Lower leg skin (tissue), 4 donors: ENCODE measurements at places on chromosomes 6 and 20.

DNA sequence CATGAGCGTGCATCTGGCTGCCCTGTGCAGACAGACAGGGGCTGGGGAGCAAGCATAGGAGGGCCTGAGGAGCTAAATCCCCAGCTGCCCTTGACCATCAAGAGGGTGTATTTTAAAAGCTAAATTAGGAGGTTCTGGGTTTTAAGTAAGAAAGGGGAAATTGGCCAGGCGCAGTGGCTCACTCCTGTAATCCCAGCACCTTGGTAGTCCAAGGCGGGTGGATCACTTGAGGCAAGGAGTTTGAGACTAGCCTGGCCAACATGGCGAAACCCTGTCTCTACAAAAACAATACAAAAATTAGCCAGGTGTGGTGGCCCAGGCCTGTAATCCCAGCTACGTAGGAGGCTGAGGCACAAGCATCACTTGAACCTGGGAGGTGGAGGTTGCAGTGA lies 27.8 kb downstream of the SERPINB6 start:
- DNase-seq, result no peak

DNA sequence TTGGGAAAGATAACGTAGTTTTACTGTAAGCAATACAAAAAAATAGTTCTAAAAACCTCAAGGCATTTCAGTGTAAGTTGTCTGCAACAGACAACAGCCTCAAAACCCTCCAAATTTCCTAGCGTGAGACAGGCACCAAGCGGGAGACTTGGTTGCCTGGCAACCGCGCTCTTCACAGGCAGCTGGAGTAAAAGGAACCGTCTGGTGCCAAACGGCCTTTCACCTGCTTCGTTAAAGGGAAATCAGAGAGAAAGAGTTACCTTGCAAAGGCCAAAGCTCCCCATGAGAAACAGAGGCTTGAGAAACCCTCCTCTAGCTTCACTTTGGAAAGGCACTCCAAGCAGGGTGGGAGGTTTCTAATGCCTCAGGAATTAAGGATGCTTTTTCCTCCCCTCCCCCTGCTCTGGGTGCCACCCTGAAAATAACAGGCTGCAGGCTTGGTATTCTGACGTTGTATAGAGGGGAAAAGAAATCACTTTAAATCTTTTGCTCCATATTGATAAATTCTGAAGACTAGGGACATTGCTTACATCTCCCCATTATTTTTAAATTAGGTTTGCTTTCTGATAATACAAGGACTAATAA lies 129.7 kb upstream of the UFL1 start:
- DNase-seq, result no peak

DNA sequence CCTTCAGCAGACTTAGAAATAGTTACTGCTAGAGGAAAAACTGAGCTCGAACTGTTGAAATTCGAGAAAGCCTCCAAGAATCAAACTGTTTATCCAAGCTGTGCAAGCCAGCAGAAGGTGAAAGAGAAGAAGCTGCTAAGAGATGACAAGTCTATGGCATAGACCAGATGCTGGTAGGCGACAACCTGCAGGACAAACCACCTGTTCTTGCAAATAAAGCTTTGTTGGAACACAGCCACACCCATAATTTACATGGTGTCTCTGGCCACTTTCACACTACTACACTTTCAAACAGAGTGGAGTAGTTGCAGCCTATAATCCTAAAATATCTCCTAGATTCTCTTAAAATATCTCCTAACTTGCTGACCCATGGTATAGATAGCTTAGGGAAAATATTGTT lies 33.3 kb downstream of the TNFRSF21 start:
- DNase-seq, result no peak

- no peak for DNase-seq
Observed at GRCh38 chr20:13221673-13222318, 722 bp downstream of the ISM1 start.

DNA sequence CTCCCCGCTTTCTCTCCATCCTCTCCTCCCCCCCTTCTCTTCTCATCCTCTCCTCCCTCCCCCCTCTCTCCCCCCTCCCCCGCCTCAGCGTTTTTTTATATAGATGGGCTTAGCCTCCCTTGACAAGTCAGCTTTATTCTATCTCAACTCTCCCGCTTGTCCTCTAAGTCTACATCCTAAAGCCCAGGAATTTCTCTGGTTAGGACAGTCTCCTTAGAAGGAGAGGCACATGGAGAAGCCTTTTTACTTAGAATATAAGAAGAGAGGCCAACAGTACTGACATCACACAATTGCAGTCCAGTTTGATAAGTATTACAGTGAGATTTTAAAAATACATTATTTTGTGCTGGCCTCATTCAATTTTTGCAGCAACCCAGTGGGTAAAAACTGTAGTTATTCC lies 83.5 kb downstream of the LYRM2 start:
- DNase-seq, result no peak

DNA sequence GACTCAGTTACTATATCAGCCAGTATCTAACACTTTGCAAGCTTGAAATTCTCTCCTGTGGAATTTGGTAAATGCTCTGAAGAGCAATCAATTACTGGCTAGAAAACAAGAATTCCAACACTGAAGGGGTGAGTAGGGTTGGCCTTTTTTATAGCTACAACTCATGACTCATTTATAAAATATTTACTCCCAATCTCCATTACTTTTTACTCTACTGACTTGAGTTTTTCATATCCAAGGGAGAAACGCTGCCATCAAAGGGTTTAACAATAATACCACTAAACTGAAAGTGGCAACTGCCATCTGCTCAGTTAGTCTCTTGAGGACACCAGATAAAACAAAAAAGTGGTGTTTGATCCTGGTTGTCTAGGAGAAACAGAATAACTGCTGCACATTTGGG lies 203.1 kb downstream of the UBE3D start:
- DNase-seq, result no peak

DNA sequence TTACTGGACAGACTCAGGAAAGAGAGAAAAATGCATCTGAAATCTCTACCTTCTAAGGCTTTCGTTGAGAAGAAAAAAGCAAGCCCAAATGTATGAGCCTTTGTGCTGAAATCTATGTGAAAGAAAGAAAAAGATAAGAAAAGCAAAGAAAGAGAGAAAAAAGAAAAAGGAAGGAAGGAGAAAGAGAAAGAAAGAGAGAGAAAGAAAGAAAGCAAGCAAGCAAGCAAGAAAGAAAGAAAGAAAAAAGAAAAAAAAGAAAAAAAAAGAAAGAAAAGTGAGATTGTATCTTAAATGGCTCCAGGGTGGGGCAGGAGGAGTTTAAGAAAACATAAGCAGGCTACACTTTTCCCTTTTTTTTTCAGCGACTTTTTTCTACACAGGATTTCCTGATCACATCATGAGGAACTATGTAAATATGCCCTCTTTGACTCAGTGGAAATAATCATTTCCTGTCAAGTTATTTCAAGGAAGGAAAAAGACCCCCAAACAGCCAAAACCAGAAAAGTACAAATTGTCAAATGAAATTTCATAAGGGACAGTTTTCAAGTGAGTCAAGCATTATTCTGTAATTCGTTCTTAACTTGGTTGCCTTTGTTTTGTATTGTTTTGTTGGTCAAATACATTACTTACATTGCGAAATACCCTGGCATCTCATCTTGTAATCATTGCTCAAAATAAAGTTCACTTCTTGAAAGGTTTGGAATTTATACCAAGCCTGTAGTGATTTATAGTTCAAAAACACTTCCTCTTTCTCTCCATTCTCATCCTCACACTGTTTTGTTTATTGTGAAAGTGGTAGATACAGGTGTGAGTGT lies 79.5 kb upstream of the RNF217 start:
- DNase-seq, result no peak

DNA sequence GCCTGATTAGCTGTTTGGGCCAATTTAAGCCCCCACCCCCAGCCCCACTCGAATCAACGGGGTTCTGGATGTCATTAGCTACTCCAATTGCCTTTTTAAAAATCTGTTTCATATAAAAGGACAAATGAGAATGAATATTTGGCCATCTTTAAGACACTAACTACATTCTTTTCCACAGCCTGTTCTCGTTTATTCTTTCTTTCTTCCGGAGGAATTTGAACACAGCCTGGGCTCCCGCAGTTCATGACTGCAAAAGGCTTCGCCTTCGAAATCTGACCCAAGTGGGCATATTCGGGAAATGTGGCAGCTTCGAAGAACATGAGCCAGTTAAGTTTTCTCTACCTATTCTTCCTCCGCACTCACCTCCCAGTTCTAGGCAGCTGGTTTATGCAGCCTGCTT lies 49.4 kb upstream of the NFATC2 start:
- no peak for DNase-seq

DNA sequence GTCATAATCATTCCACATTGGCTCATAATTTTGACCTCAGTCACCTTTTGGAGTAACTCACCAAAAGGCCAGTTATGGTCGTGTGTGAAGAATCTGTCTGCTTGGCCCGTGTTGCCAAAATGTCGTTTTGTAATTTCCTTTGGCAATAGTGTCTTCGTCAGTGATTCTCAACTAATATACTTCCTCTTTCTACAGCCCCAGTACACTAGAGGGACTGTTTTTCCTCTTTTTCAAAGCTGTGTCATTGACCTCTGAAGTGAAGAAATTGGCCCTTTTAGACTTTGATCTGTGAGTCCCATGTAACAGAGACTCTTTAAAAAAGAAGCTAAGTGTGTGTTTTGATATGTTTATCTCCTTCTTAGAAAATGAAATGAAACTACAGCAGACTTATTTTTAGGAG lies 5.2 kb downstream of the FOXO3 start:
- peak; percentile 89 for DNase-seq

- no peak for DNase-seq
Observed at GRCh38 chr20:15171016-15171415, 833.6 kb upstream of the FLRT3 start.

DNA sequence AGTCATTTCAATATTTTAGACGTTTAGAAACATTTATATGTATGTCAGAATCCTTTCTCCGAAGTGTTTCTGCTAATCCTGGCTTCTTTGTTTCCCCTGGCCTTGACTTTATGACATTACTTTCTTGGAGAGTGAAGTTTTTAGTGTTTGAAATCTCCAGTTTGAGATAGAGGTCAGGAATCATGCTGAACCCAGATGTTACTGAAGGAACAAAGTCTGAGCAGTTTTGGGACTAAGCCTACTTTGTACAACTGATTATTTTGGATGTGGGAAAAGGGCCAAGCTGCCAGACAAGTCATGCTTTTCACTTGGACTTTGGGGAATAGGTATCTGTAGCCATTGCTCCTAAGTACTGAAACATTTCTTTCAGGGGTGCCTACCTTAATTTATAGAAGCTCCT lies 2.3 kb downstream of the RNF144B start:
- no peak for DNase-seq

DNA sequence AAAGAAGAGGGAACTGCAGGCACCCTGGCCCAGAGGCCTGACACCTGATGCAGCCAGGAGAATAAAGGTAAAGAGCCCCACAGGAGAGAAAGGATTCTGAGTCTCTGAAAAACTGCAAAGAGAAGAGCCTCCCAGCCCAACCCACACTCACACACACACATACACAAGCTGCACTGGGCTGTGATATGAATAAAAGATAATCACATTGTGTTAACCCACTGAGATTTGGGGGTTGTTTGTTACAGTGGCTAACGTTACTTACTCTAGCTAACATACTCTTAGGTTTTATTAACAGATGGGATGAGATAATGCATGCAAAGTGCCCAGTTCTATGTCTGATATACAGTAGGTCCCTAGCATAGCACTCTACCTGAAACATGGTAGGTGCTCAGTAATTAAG lies 554.4 kb downstream of the CD83 start:
- no peak for DNase-seq

DNA sequence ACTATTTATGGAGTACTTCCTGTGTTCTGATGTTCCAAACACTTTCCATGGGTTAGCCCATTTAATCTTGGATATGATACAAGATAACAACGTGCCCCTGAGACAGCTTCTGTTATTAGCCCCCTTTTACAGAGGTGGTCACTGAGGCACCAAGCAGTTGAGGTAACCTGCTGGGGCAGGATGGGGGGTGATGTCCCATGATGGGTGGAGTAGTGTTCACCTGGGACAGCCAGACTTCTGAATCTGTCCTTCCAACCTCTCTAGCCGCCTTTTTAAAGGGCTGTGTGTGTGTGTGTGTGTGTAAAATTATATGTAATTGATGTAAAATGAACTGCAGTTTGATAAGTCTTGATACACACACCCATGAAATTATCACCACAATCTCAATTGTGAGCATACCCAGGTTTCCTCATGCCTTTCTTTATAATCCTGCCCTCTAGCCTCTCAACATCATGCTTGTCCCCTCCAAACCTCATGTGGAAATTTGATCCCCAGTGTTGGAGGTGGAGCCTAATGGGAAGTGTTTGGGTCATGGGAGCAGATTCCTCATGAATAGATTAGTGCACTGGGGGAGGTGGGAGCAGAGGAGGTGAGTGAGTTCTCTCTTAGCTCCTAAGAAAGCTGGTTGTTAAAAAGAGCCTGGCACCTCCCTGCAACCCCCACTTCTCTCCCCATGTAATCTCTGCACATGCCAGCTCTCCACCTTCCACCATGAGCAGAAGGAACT lies 39.2 kb downstream of the PLAGL2 start:
- no peak for DNase-seq

- no peak for DNase-seq
Observed at GRCh38 chr20:52382933-52383332, 191.4 kb upstream of the ZFP64 start.

DNA sequence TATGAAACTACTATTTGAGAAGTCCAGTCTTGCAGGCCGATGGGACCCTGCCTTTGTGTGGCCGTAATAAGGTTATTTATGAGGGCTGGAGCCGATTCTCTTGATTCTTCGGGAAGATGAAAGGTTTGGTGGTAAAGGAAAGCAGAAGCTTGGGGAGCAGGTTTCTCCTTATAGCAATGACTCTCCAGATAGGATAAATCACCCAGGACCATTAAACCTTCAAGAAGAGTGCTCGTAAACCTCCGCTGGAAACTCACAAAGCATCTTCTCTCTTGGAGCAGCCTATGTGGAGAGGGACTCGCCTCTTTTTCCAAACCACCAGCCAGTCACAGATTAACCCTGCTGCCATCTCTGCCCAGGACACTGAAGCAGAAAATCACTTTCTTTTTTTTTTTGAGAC lies 69.6 kb upstream of the SALL4 start:
- no peak for DNase-seq

DNA sequence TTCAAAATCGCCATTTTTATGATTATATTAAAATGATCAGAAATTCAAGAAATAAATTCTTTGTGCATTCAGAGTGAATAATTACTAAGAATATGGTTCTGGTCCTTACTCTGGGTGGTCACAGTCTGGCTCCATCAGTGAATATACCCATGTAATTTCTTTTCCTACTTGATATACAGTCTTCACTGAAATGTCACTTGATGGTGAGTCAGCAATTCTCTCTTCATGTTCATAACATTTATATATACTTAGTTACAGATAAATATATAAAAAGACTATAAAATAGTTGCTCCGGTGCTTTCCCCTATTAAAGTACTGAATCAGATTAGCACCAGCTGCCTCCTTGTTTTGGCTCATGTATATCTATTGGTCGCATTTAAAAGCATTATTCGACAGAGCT lies 56.4 kb upstream of the MTRF1L start:
- DNase-seq, result no peak
